ENCODE measurements at places on chromosomes 16 and 17. TPM values are rescaled to one million over a fixed set of nuclear protein-coding genes. Genes with fewer than 3 reads are reported as not detected.

Gene C17orf100
- polyA plus RNA-seq = 8.7 TPM

Gene MYLK3
- 1.7 TPM for polyA plus RNA-seq

Gene GP2
- polyA plus RNA-seq = 7.0 TPM

Gene WIPF2
- 33.3 TPM for polyA plus RNA-seq

Gene KRT25
- not detected for polyA plus RNA-seq

Gene ST6GALNAC1
- polyA plus RNA-seq = 0.28 TPM

Gene SHISA9
- polyA plus RNA-seq = 4.6 TPM

Gene GNAO1
- polyA plus RNA-seq = 5.7 TPM

Gene TBX4
- polyA plus RNA-seq = 0.18 TPM

Gene POLDIP2
- 83.6 TPM for polyA plus RNA-seq
